ENCODE measurements at places on chromosomes 7 and 10.

DNA sequence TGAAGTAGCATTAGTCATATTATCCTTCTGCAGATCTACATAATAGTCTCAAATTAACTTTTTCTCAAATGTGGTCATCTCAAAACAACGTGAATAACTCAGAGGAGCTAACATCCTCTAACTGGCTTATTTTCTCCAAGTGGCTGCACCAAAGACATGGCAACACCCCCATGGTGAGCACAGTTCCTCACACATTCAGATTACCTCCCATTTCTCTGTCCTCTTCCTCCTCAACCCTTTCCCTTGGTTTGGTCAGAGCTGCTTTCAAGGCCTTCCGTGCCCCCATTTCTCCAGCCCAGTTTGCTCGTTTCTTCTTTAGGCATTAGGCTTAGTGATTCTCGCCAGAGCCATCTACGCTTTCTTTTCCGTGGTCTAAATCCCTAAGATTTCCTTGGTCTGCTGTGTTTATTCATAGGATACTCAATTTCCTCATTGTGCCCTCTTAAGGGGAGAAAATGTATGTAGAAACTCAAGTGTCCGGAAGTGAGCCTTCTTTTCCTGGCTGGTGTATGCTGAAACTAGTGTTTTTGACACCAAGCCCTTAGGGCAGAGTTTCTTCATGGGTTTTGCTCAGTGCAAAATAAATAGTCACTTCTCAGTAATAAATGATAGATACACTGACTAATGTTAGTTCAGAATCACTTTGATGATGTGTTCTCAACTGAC, 2.6 kb downstream of the MET start:
- no peak for DNase-seq

- no peak for DNase-seq
These were observed 35.9 kb upstream of the SKAP2 start for GRCh38 chr7:26900251-26900650.

DNA sequence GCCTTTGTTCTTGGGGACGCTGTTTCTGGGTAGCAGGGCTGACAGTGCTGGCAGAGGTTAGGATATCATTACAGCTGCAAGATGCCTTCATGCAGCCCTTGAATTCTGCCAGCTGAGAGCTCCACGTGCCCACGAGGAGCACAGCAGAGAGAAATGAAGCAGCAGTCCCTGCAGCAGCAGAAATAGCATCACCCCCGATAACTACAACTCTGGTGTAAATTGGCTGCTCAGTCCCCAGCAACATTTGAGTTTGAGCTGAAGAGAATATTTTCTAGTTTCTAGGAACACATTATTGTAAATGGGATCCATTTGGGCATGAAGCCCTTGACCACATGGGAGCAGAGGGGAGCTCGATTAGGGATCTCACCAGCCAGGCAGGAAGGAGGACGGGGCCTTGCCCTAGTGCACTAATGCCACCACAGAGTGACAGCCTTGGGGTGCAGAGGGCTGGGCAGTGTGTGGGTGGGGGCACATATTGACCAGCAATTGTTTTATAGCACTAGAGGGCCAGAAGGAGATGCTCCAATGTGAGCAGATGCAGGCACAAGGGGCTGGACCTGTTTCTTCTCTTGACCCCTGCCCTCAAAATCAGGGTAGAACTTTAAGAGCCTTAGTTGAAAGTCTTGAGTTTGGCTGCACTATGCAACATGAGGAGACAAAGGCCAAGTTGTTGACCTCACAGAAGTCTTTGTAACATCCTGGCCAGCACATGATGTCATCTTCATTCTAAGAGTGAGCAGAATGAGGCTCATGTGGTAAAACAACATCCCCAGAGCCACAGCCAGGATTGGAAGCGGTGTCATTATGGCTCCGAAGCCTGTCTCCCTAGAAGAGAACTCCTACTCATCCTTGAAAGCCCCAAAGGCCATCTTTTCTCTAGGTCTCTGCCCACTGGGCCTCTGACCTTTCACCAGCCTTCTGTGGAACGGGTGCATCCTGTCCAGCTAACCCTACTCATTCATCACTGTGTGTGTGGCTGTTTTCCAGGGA, 52.6 kb downstream of the ADCY1 start:
- no peak for DNase-seq

DNA sequence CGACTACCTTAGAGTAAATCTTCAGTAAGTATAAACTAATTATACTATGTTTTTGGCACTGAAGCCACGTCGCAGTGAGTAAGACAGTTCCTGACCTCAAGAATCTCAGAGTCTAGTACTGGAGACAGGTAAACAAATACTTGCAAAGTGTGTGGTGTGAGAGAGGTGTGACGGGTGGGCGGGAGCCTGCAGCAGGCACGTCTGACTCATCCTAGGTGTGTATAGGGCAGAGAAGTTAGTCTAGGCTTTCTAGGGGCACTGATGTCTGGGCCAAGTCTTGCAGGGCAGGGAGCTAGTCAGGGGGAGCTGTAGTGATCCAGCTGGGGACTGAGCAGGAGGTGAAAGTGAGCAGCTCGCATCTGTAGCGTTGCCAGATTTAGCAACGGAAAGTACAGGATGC, 35.9 kb upstream of the SFTPD start:
- DNase-seq, result no peak

GRCh38 chr10:99560277-99561126, 27.8 kb downstream of the NKX2-3 start:
- DNase-seq, result no peak

DNA sequence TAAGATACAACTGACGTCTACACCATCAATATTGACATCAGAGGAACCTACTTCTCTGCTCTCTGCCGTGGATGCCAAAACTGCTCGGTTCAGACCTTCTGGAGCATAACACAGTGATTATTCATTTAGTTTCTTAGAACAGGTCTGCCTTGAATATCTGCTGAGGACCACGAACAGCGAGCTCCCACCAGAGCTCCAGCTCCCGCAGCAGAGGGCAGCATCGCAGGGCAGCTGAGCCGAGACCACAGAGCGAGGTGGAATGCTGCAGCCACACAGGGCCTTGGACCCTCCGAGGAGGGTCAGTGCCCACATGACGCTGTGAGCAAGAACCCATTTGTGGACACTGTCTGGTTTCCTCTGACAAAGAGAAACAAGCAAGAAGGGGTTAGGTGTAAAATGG, 6.8 kb downstream of the VIPR2 start:
- DNase-seq, result no peak

DNA sequence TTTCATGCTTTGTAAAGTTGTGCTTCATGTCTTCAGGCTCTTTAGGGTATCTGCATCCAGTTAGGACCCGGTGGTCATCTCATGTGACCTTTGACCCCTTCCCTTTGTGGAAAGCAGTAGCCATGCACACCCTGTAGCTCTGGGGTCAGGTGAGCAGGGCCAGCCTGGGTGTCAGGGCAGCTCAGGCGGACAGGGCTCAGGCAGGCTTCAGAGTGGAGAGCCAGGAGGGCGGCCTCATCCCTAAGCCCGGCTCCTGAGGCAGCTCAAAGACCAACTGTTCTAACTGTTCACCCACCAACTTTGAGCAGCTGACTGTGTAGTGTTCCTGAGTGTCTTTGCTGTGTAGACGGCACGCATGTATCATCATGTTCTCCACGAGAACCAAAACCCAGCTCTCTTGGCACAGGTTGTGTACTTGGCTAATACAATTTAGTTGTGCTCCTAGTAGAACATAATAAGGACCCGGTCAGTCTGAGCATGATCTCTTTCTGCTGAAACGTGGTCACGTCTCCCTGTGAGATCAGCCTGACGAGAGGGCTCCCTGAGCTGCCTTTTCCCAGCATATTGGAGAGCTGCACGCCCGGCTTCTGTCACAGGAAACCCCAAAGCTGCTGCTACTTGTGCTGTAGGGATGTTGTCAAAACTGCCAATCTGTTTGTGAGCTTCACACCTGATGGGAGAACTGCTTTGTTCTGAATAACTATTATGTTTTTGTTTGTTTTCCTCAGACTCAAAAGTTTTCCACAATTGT, 30.0 kb downstream of the EEPD1 start:
- no peak for DNase-seq

DNA sequence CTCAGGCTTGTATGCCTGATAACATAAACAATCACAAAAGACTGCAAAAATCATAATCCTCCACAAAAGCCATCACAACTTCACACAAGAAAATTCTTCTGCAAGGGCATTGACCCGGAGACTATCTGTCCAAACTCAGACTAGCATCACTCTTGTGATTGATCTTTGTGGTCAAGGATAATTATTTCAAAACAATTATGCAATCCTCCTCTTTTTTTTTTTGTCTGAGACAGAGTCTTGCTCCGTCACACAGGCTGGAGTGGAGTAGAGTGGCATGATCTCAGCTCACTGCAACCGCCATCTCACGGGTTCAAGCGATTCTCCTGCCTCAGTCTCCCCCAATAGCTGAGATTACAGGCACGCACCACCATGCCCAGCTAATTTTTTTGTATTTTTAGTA, 22.2 kb downstream of the CDNF start:
- no peak for DNase-seq

GRCh38 chr10:52883996-52884871, 111.7 kb upstream of the MBL2 start:
- no peak for DNase-seq

DNA sequence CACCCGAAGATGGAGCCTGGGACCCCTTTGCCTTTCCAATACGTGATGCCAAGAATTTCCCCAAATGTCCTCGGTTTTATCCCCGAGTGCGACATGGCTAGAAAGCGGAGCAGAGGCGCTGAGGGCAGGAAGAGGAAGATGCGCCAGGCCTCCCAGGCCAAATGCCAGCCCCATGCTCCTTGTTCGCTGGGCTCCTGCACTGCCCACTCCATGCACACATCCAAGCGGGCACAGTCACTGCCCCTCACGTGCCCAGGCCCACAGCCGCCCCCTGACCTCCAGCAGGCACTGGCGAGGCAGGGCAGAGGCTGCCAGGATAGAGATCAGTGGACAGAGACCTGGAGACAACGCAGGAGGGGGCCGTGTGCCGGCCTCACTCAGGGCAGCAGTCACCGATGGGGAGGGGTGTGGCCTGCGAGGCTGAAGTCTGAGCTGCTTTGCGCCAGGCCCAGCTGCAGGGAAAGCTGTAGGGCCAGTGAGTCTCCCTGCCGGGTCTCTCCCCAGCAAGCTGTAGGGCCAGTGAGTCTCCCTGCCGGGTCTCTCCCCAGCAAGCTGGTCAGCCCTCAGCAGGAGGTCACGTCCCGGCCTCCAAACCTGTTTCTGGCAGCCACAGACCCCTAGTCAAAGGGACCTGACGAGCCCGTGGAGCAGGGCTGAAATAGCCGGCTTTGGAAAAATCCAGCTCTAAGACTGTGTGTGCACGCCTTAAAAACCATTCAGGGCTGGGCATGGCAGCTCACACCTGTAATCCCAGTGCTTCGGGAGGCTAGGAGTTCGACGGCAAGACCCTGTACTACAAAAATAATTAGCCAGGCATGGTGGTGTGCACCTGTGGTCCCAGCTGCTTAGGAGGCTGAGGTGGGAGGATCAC, 100.6 kb upstream of the DIP2C start:
- no peak for DNase-seq

- no peak for DNase-seq
These were observed 127.5 kb downstream of the PARD3 start for GRCh38 chr10:34687434-34688210.

DNA sequence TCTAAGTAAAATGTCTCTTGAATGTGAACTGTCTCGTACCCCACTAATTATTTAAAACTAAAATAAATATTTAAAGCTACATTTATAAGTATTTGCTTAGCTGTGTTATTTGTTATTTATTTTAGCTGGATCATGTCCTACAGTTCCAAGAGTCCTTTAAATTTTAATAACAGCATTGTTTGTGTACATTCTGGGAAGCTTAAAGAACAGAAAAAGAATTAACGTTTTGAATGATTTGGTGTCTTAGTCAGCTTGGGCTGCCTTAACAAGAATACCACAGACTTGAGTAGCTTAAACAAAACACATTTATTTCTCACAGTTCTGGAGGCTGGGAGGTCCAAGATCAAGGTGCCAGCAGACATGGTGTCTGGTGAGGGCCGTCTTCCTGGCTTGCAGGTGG, 107.4 kb downstream of the ITIH5 start:
- no peak for DNase-seq

DNA sequence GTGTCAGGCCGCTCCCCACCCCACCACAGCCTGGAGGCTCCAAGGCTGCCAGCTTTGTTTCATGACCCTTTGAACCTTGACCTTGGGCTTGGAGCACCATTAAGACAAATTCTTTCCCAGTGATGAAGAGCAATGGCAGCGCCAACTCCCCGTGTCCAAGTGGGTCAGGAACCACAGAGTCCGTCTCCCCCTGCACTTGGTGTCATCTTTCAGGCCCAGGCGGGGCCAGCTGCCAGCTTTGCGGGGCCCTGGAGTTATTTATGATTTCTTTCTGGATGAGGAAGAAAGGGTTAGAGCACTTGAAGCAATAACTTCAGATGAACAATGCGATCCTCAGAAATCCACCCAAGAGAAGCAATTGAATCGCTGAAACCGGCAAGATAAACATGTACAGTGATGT, 110.8 kb downstream of the MYL10 start:
- no peak for DNase-seq

GRCh38 chr10:1978584-1978983, 241.3 kb upstream of the ADARB2 start:
- no peak for DNase-seq

DNA sequence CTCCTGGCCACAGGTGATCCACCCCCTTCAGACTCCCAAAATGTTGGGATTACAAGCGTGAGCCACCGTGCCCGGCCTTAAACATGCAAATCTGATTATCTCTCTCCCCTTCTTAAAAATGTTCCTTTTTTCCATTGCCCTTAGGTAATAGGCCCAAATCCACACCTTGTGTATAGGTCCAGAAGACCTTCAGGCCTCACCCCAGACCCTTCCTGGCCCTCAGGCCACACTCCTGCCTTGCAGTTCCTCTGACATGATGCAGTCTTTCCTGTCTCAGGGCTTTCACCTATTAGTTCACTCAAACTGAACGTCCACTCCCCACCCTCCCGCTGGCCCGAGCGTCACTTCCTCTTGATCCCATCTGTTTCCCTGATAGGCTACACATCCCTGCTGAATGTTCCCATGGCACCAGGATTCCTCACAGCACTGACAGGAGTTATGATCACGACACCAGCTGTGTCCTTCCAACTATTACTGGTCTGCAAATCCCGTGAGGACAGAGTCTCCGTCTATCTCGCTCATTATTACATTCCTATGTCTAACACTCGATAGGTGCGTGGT, 46.4 kb downstream of the DENND2A start:
- no peak for DNase-seq

GRCh38 chr10:13078912-13079775, 20.8 kb upstream of the OPTN start:
- DNase-seq, result no peak

DNA sequence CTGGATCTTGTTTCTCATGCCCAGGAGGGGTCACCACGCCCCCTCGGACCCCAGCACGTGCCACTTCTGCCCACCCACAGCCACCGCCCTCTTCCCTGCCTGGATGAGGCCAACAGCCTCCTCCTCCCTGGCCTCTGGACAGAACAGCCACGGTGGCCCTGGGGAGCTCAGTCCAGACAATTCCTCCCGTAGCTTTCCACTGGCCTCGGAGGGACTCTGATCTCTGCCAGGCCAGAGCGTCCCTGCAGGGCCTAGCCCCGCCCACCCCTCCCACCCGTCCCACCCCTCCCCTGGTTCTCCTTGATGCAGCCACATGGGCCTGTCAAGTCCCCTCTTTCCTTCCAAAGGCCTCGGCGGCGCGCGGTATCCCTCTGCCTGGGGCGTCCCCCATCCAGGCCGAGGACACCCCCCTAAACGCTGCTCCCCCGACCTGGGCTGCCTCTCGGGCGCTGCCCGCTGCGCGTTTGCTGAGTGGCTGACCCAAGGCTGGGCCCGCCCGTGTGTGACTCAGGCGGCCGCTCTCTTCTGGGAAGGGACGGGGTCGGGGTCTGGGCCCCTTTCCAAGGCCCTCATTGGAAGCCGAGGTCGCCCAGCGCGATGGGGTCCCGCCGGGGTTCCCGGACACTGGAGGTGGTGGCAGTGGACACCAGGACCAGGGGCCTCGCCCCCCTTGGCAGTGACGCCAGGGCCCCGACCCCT, 557 bp downstream of the TMEM120A start:
- no peak for DNase-seq

- DNase-seq, result no peak
These were observed 85.3 kb downstream of the FAM241B start for GRCh38 chr10:69715156-69715898.

Measured in CD4-positive, alpha-beta T cell treated with Interleukin-4 for 1 hour (primary cell).